H1 (cell line): ENCODE measurements at places on chromosomes 13 and 19. TPM values are rescaled to one million over a fixed set of nuclear protein-coding genes. Genes with fewer than 3 reads are reported as not detected.

- no peak overlapping the region for H3K27ac ChIP-seq
- H3K4me1 ChIP-seq, result peaks cover 10% of the 10 kb centered on the region
- H3K27me3 ChIP-seq, result no peaks in the 10 kb centered on the region
- H3K4me3 ChIP-seq, result no peak overlapping the region
- no peak for DNase-seq
These were observed 144.9 kb downstream of the MIPEP start for GRCh38 chr13:23744315-23744714.

- H3K4me3 ChIP-seq, result peak overlapping the region; percentile 19; the same call in 1 of the 2 replicates
- H3K27me3 ChIP-seq, result no peaks in the 10 kb centered on the region
- peaks cover 4% of the 10 kb centered on the region; the same call in 1 of the 2 replicates for H3K4me1 ChIP-seq
These were observed 39.2 kb downstream of the ZSWIM4 start for GRCh38 chr19:13834244-13835069.

DNA sequence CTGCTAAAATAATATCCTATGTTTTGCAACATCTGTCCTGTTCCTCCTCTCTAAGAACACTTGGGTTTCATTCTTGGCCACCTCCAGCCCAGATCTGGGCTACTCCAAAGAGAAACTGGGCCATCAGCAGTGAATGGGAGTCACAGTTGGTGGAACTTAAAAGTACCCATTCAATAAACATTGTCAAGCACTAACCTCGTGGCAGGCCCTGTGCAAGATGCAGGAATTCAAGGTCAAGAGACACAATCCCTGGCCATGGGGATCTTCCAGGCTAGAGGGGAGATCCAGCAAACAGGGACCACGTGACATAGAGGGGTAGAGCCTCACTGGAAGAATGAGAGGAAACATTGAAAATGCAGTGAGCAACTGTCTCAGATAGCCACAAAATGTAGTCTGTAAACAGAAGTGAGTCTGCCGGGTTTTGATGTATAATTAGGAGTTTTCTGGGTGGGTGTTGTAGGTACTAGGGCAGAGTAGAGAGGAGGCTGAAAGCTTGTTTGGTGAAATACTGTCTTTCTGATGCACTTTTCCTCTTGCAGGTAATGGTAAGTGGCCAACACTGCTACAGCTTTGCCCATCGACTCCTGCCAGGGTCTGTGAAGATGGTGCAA lies 14.8 kb upstream of the EID2 start:
- no peaks in the 10 kb centered on the region for H3K27me3 ChIP-seq
- no peak for DNase-seq
- H3K4me3 ChIP-seq, result no peak overlapping the region
- no peaks in the 10 kb centered on the region for H3K4me1 ChIP-seq

GRCh38 chr13:95137096-95137495 lies 164.2 kb downstream of the ABCC4 start:
- no peak overlapping the region for H3K4me3 ChIP-seq
- H3K27me3 ChIP-seq, result no peaks in the 10 kb centered on the region
- H3K4me1 ChIP-seq, result no peaks in the 10 kb centered on the region
- no peak overlapping the region for H3K27ac ChIP-seq

- H3K27ac ChIP-seq, result no peak overlapping the region
- no peaks in the 10 kb centered on the region for H3K4me1 ChIP-seq
- H3K27me3 ChIP-seq, result no peaks in the 10 kb centered on the region
These were observed 13.7 kb upstream of the FARP1 start for GRCh38 chr13:98129059-98129746.

DNA sequence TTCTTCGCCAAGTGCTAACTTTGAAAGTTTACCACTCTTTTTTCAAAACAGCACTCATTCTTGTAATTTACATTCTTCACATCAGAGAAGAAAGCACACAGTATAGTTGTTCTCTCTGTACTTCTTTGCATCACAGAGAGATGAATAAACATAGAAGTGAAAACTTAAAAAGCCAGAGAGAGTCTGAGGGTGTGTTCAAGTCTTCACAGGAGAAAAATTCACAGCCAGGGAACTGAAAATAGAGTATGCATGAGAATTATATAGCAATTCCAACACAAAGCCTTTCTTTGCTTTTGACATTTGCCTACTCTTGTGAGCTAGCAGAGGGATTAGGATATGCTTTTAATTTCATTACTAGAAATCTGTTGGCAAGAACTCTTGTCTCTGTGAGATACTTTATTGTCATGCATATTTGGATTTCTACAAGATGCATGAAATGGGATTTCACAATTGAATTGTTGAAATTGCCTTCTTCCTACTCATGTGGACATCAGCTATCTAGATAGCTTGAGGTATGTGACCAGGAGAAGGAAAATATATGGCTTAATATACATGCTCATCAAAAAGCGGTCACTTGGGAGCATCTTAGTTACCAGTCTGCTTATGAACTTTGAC lies 166.1 kb downstream of the SLC7A1 start:
- no peaks in the 10 kb centered on the region for H3K27me3 ChIP-seq
- no peak overlapping the region for H3K27ac ChIP-seq
- no peaks in the 10 kb centered on the region for H3K36me3 ChIP-seq
- DNase-seq, result no peak
- peak overlapping the region; percentile 60 for H3K4me3 ChIP-seq
- 0 out of 2 replicates have a peak, but pooled peaks cover 2% of the 10 kb centered on the region for H3K4me1 ChIP-seq

EMC10 gene
- total RNA-seq, result 103 and 105 TPM in 2 replicates

LCP1 gene
- total RNA-seq, result 4.3 TPM in 2 replicates
